ENCODE measurements at places on chromosomes 3 and 15.

GRCh38 chr3:94336046-94336753 lies 273.3 kb downstream of the NSUN3 start:
- DNase-seq = peak; percentile 20

- DNase-seq = no peak
Measured at GRCh38 chr3:24154781-24155180, 209.7 kb downstream of the NR1D2 start.

DNA sequence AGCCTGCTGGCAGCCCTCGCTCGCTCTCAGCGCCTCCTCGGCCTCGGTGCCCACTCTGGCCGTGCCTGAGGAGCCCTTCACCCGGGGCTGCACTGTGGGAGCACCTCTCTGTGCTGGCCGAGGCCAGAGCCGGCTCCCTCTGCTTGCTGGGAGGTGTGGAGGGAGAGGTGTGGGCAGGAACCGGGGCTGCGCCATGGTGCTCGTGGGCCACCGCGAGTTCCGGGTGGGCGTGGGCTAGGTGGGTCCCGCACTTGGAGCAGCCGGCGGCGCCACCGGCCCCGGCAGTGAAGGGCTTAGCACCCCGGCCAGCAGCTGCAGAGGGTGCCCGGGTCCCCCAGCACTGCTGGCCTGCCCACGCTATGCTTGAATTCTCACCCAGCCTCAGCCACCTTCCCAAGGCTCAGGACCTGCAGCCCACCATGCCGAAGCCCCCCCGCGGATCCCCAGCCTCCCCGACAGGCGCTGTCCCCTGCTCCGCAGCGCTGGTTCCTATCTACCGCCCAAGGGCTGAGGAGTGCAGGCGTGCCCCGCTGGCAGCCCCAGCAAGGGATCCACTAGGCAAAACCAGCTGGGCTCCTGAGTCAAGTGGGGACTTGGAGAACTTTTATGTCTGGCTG lies 863.3 kb downstream of the IGSF11 start:
- no peak for DNase-seq

- DNase-seq = no peak
Measured at GRCh38 chr3:188421836-188422540, 268.0 kb downstream of the LPP start.

- DNase-seq = no peak
Measured at GRCh38 chr3:186635532-186635931, 4.7 kb upstream of the FETUB start.

DNA sequence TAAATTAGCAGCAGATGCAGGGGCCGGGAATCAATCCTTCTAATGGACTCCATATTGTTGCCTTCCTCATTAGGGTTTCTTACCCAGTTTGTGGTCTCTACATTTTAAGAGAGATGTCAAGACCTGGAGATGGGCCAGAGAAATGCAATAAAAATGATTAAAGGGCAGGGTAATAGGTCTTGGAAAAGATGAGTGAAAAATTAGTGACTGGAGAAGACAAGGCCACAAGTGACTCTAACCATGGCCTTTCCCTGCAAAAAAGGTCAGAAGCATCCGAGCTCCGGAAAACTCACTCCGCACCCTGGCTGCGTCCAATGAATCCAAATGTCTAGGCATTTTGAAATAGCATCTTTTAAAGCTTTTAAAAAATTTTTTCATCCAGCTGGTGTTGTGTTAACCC lies 152.8 kb downstream of the ARRDC4 start:
- DNase-seq = peak; percentile 71

DNA sequence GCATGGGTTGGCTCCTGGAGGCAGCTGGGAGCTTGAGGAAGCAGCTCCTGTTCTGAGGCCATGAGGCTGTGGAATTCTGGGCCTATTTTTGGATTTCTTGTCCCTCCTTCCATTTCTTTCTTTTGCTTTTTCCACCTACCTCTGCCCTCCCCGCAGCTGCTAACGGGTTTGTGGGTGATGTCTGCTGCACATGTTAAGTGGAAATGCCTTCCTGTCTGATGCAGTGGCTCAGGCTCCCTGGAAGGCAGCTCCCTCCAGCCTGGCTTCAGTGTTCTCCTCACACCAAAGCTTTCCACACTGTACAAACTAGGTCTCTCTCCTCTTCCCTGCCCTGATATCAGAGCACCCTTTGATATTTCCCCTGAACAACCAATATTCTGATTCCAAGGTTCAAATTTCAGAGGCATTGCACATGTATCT lies 33.8 kb upstream of the ESYT3 start:
- DNase-seq = no peak

DNA sequence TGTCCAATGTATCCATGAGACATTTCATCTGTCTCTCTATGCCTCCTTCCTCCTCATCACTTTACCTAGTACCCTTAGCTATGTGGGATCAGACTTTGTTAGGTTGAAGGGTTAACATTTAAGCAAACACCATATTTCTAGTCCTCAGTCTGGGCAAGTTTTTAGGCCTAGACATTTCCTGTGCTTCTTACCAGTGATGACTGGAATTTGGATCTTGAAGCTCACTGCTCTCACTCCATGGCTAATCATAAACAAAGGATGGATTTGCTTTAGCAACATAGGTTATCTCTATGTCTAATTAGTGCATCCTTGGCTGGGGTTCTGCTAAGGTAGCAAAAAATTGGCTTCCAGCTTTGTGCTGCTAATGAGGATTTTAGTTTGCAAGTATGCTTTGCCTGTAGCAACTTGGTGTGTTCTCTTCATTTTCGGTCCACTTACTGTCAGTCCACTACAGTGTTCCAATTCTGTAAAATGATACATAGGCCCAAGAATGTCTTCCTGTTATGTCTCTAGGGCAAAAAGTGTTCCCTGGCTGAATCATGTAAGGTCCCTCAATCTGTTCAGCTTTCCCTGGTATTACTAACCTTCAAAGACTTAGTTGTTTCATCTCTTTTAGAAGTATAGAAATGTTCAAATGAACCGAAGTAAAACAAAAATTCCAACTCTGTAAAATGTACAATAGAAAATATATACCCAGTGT lies 615.4 kb downstream of the CADM2 start:
- no peak for DNase-seq

DNA sequence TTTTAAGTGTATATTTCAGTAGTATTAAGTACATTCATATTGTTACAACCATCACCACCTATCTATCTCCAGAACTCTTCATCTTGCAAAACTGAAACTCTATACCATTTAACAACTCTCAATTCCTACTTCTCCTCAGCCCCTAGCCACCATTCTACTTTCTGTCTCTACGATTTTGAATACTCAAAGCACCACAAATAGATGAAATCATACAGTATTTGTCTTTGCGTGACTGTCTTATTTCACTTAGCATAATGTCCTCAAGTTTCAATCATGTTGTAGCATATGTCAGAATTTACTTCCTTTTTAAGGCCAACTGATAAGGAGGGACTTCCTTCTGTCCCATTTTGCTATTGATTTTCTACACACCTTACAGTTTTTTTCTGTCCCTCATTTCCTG lies 593.3 kb downstream of the FHIT start:
- no peak for DNase-seq
